ENCODE measurements at places on chromosomes 1 and 21. TPM values are rescaled to one million over a fixed set of nuclear protein-coding genes. Genes with fewer than 3 reads are reported as not detected.
A peak's percentile ranks its signal among the peaks of the same experiment; 100 is the strongest.

Gene RAB3B
- total RNA-seq: 1.2 TPM

DNA sequence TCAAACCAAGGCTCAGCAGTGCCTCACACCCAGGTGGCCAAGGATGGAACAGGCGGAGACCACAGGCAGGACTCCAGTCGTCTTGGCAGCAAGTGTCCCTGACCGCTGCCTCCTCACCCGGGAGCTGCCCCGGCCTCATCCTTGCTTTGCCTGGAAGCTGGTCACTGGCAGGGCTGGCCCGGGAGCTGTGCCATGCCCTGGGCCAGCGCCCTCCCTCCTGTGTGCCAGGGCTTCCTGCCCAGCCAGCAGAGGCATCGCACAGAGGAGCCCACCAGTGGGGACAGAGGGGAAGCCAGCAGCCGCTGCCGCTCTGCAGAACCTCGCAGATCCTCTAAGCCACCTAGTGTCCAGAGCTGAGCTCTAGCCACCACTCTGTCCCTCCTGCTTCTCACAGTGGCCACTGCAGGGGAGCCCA lies 7.8 kb downstream of the CASZ1 start:
- DNase-seq: no peak
- 0 out of 2 replicates have a peak overlapping the region, but pooled peaks have one; percentile 8 for H3K4me3 ChIP-seq
- no peaks in the 10 kb centered on the region for H3K27me3 ChIP-seq
- H3K36me3 ChIP-seq: no peaks in the 10 kb centered on the region
- peak overlapping the region; percentile 76 for H3K27ac ChIP-seq
- H3K4me1 ChIP-seq: peaks cover 51% of the 10 kb centered on the region

Gene KLF17
- not detected for total RNA-seq

DNA sequence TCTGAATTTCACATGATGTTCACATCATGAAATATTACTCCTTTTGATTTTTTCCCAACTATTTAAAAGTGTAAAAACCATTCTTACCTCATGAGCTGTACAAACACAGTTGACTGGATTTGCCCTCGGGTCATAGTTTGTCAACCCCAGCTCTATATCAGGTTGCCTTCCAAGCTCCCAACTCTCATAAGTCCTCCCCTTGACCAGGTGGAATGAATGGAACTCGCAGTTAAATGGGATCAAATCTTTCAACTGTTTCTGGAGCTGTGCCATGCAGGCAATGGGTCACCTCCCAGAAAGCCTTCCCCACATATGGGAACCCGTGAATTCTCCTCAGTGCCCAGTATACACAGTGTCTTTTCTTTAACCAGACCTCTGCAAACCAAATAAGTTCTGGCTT lies 169.8 kb upstream of the FOXD3 start:
- H3K4me3 ChIP-seq: no peak overlapping the region
- no peaks in the 10 kb centered on the region for H3K36me3 ChIP-seq
- H3K27me3 ChIP-seq: peaks cover 28% of the 10 kb centered on the region
- no peaks in the 10 kb centered on the region for H3K4me1 ChIP-seq
- H3K27ac ChIP-seq: no peak overlapping the region
- DNase-seq: no peak

DNA sequence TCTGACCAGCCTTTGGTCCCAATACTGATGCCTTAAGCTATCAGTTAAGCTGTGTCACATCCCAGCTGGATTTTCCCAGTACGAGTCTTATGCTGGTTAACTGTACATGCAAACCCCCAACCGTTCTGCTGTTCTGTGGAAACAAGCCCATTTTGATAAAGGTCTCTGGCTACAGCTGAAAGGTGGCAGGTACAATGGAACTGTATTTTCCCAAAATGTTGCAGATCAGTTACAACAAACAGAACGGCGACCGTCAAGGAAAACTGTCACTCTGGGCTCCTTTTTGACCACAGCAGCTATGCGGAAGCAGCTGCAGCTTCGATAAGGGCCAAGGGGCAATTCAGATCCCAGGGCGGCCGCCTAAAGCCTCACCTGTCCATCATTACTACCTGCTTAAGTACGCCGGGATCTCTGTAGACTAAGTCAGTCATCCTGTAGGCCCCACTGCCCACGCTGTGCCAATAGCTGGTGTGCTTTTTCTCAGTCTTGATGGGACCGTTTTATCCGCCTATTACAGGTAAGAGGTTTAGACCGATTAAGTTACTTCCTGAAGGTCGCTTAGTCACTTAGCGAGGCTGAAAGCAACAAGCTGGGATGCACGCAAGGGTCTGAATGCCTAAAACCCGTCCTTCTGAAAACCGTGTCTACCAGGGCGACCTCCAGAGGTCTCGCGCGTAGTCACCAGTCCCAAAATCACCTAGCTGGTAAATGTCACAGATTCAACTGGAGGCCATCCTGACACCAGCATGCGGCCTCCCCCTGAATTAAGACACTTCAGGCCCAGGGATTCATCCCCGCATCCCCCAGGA lies 11.1 kb upstream of the RAB42 start:
- peak overlapping the region; percentile 93 for H3K27ac ChIP-seq
- H3K36me3 ChIP-seq: peaks cover 15% of the 10 kb centered on the region
- DNase-seq: no peak

DNA sequence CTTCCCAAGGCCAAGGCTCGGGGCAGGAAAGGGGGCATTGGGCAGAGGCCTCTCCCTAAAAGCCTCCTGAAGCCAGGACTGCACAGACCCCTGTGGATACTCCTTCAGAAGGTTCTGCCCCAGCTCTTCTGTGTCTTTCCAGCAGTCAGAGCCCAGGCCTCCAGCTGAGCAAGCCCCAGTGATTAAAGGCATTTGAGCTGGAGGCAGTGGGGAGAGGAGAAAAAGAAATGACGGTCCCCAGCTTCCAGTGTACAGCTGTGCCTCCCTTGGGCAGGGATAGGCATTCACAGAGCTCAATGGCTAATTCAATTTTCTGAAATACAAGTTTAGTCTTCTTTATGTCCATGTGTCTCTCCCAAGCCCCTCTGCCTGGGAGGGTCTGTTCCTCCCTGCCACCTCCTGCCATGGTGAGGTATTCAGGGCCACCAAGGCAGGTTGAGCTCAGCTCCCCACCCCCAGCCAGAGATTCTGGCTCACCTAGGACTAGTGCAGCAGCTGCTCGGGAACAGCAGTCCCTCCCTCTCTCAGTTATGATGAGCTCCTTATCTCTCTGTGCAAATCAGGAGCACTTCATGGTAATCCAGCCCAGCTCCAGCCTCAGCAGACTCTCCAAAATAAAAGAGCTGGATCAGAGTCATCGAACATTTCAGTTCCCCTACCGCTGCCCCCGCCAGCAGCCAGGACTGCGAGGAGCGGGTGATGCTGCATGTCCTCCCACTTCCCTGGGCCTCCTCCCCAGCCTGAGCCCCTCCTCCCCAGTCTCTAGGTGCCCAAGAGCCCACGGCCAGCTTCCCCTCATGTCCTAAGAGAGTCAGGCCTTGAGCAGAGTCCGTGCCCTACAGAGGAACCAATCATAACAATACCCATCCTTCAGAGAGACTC lies 208.4 kb upstream of the ZC3H12A start:
- no peaks in the 10 kb centered on the region for H3K36me3 ChIP-seq
- peaks cover 2% of the 10 kb centered on the region for H3K27me3 ChIP-seq
- H3K27ac ChIP-seq: no peak overlapping the region
- H3K4me3 ChIP-seq: no peak overlapping the region

Gene MYBPHL
- total RNA-seq: not detected

DNA sequence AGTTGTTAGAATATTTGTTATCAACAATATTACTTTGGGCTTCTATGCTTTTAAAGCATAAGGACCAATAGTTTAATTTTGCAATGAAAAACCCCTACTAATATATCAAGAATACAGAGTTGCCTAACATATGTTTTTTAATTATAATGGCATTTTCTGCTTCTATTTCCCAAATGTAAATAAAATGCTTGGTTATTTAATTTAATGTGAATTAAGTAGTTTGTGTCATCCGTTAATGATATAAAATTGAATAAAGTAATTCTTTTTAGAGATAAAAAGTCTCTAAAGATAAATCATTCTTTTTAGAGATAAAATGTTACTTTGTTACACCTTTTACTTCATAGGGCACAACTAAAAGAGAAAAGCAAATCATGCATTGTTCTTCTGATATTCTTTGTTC lies 583.7 kb upstream of the ADGRL2 start:
- no peak for DNase-seq
- H3K27me3 ChIP-seq: no peaks in the 10 kb centered on the region
- H3K27ac ChIP-seq: no peak overlapping the region
- H3K36me3 ChIP-seq: no peaks in the 10 kb centered on the region
- H3K4me3 ChIP-seq: no peak overlapping the region

DNA sequence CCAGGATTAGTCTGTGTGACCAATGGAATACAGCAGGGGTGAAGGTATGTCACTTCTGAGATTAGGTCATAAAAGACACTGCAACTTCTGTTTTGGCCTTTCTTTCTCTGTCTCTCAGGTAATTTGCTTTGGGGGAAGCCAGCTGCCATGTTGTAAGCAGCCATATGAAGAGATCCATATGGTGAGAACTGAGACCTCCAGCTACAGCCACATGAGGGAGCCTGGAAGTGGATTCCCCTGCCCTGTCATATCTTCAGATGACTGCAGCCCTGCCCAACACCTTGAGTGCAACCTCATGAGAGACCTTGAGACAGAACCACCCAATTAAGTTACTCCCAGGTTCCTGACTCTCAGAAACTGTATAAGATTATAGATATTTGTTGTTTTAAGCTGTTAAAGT lies 70.1 kb upstream of the ESRRG start:
- no peak overlapping the region for H3K27ac ChIP-seq
- no peaks in the 10 kb centered on the region for H3K36me3 ChIP-seq
- no peaks in the 10 kb centered on the region for H3K4me1 ChIP-seq
- no peak for DNase-seq
- no peak overlapping the region for H3K4me3 ChIP-seq

Gene ST6GALNAC3
- 0.03 TPM for total RNA-seq

DNA sequence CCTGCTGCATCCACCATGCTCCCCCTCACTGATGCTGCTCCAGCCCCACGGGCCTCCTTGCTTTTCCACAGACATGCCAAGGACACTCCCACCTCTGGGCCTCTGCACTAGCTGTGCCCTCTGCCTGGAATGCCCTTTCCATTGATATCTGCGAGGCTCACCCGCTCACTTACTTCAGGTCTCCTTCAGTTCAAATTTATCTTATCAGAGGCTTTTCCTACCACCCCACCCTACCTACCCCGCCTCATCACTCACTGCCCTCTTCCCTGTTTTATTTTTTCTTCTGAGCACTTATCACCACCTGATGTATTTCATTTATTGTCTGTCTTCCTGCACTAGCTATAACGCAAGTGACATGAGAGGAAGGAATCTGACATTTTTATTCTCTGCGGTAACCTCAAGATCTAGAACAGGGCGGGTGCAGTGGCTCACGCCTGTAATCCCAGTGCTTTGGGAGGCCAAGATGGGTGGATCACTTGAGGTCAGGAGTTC lies 7.0 kb downstream of the HSPG2 start:
- DNase-seq: no peak
- H3K27ac ChIP-seq: peak overlapping the region; percentile 60

DNA sequence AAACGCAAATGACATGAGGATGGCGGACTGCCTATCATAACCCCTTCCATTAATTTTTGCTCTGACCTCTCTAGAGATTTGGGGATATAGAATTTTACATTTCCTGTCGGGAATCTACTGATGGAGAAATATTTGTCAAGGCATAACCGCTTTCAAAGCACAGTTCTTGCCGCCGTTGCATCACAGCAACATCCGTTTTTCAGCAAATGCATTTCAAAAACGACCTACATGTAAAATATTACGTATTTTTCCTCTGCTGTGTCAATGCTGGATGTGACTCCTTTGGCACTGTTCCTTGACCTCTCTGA lies 4.9 kb downstream of the MIER1 start:
- H3K27me3 ChIP-seq: no peaks in the 10 kb centered on the region
- peaks cover 12% of the 10 kb centered on the region for H3K36me3 ChIP-seq
- peak overlapping the region; percentile 92 for H3K27ac ChIP-seq
- DNase-seq: no peak

DNA sequence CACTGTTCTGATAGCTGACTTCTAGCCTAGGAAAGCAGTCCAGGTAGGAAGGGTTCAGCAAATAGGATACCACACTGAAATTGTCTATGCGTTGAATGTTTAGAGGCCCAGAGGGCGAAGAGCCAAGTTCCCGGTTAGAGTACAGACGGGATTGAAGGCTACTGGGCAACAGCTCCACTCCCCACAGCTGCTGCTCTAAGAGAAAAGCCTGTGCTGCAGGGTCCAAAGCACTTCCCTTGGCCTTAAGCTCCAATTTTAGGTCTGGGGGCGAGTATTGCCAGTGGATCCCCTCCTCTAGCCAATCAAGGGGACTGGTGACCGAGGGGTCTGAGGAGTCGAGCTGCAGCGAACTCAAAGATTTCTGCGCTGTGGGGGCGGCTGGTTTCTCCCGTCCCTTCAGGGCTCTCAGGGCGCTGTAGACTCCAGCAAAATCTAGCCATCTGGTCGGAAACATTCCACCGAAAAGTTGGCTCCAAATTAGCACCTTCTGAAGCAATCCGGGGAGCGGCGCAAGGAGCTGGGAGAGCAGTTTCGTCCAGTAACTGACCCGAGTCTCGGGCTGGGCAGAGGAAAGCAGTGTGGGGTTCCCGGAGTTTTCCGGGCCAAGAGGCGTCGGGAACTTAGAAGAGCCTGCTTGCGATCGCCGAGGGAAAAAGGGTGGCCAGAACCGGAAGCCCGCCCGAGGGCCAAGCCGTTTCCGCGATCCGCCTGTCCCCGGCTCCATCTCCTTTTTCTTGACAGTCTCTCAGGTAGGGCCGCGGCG lies 748 bp downstream of the PPP1R15B start:
- peak overlapping the region; percentile 95 for H3K27ac ChIP-seq
- no peak for DNase-seq
- peaks cover 18% of the 10 kb centered on the region for H3K36me3 ChIP-seq
- no peaks in the 10 kb centered on the region for H3K27me3 ChIP-seq

GRCh38 chr21:42009018-42009830 lies 936 bp downstream of the ZBTB21 start:
- no peaks in the 10 kb centered on the region for H3K4me1 ChIP-seq
- peak overlapping the region; percentile 65 for H3K4me3 ChIP-seq
- no peak for DNase-seq
- H3K36me3 ChIP-seq: no peaks in the 10 kb centered on the region

Gene EPHA10
- total RNA-seq: 2.8 TPM

Gene AADACL4
- total RNA-seq: not detected

DNA sequence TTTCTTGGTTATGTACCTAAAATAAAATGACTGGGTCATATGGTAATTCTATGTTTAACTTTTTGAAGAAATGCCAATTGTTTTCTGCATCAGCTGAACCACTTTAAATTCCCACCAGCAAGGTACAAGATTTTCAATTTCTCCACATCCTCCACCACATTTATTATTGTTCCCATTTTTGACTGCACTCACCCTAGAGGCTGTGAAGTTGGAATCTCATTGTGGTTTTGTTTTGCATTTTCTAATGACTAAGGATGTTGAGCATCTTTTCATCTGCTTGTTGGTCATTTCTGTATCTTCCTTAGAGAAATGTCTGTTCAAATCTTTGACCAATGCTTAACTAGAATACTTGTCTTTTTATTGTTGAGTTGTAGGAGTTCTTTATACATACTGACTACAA lies 72.5 kb downstream of the ASTN1 start:
- DNase-seq: no peak
- H3K27ac ChIP-seq: no peak overlapping the region
- no peaks in the 10 kb centered on the region for H3K27me3 ChIP-seq
- no peak overlapping the region for H3K4me3 ChIP-seq

Gene PTPN14
- 209 TPM for total RNA-seq
